Kidney tubule cell (primary cell): ENCODE measurements at places on chromosomes 11 and 22.
A peak's percentile ranks its signal among the peaks of the same experiment; 100 is the strongest.

- peak; percentile 65 for DNase-seq
Observed at GRCh38 chr22:32660292-32660691, 141.2 kb upstream of the TIMP3 start.

DNA sequence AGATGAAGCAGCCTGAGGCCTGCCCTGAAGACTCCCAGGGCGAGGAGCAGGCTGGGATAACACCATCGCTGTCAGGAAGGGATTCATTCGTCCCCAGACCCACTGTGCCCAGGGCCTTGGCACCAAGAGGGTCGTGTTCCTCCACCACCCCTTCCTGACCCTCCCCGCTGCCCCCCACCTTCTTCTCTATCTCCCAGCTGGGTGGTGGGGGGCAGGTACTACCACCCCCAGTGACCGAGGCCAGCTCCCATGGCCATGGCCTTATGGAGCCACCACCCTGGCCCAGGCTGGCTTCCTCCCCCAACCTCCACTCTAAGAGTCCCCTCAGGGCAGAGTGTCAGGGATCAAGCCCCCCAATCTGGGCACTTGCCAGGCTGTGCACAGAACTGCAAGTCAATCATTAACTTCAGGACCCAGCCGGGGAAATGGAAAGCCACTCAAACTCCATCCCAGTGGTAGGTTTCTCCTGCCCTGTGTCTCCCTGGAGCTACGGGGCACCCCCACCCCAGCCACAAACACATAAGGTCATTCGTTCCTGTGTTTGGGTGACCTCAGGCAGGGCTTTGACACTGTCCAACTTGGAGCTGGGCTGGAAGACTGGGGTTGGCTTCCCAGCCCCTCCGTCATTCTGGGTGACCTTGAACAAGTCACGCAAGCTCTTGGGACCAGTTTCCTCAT, 33.3 kb upstream of the WNT11 start:
- no peak for DNase-seq

- no peak for DNase-seq
Observed at GRCh38 chr22:30668386-30668710, 673 bp upstream of the DUSP18 start.

DNA sequence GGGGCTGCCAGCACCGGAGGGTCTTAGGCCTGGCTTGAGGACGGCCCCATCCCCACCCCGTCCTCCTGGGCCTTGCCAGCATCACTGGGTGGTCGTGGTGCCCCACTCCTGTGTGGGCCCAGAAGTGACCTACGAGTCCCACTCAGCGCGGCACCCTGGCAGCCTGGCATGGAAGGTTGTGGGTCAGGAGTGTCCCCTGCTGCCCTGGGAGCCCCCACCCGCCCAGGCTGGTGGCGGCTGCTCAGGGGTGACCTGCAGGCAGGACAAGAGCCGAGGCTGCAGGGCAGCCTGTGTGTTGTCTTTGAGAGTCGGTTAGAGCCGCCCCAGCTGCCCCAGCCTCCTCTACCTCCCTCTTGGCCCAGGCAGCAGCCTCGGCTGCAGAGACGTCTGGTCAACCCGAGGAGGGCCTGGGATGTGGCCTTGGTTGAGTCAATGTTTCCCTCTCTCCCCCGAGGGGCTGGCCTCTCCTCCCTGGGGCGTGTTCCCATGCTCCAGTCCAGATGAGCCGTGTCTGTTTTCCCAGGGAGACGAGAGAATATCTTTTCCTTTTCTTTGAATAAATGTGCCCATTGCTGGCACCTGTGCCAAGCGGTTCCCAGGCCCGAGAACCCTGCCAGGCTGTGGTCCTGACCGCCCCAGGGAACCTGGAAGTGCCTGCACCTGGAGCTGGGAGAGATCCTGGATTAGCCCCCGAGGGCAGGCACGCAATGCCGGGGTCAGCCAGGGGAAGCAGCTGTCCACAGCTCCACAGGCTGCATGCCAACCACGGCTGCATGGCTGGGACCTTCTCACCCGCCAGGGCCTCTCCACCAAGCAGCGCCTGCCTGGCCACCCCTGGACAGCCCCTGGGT, 35.7 kb upstream of the MUC5AC start:
- DNase-seq: no peak
